ENCODE measurements at places on chromosomes 16 and 17.

DNA sequence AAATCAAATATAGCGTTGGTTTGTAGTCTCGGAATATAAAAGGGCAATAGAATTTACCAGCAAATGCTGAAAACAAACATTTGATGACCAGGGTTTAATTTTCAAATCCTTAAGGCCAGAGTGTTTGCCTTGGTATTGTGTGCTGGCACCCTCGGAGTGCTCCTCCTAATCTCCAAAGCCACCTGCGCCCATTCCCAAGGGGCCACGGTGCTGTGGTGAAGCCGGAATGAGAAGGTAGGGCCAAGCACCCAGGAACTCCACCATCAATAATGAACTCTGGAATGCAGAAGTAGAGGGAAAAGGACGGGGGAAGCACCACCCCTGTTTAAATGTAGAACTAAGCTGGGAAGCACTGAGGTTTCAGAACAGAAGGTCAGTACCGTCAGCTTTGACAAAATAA, 51.9 kb downstream of the COG7 start:
- DNase-seq: no peak

DNA sequence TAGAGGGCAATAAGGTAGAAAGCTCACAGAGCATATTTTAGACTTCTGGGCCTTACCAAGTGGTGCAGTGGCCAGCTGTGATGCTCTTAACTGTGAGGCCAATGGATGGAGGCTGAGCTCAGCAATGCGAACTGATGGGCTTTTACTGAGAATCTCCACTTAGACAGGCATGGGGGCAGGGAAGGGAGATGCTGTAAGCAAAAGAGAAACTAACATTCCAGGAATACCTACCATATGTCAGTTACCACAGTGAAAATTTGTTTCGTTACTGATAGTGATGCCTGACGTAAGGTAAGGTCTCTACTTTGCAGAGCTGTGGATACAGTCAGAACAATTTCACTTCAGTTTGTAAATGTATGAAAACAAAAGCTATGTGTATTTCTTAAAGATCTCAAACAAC, 250.6 kb upstream of the ZFHX3 start:
- no peak for DNase-seq

GRCh38 chr17:63196772-63197335, 230.8 kb downstream of the TANC2 start:
- no peak for DNase-seq

DNA sequence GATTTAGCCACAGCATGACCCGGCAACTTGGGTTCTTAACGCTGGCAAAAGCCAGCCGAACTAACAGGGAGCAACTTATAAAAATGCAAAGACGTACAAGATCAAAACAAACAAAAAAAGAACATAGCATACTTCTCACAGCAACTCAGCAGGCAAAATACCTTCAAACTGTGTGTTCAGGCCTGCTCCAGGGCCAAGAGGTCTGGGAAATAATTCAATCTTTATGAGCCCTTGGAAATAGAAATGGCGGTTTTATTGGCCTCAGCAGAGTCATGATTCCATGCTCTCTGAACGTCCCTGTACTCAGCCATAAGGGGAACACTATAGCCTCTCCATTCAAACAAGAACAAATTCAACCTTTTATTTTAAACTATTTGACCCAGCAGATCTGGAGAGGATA, 101.3 kb upstream of the C17orf78 start:
- DNase-seq: no peak

DNA sequence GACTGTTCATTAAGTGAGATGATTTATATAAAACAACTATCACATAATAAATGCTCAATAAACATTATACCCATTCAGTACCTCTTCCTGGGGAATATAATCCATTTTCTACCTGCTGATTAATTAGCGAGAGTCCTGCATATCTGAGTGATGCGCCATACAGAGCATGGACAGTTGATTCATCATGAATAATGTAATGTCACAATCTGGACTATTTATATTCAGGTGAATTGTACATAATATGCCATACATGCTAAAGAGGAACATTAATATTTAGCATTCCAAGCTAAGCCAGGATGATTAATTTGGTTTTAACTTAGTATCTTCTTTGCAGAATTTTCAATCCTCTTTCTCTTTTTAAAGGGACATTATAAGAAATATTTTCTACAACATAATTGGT, 362.0 kb upstream of the XYLT1 start:
- no peak for DNase-seq

GRCh38 chr17:1648173-1648962, 1.3 kb downstream of the RILP start:
- DNase-seq: peak; percentile 51

DNA sequence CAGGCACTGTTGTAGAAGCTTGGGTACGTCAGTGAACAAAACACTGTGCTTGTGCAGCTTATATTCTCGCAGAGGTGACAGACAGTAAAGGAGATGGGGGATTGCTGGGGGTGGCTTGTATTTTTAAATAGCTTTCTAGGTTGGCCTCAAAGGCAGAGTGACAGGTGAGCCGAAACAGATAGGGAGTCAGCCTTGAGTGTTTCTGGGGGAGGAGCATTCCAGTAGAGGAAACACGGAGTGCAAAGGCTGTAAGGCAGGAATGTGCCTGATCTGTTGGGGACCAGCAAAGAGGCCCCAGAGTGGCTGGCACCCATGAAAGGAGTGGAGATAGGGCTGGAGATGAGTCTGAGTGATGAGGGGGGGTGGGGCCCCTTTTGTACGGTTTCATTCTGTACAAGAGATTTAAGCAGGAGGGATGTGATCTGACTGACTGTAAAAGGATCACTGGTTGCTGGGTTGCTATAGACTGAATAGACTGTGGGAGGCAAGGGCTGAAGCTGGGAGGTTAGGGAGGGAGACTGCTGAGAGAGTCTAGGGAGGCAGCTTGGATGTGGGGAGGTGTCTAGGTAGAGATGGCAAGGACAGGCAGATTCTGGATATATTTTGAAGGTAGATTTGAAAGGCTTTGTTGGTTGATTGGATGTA, 15.2 kb downstream of the NUP93 start:
- DNase-seq: no peak

DNA sequence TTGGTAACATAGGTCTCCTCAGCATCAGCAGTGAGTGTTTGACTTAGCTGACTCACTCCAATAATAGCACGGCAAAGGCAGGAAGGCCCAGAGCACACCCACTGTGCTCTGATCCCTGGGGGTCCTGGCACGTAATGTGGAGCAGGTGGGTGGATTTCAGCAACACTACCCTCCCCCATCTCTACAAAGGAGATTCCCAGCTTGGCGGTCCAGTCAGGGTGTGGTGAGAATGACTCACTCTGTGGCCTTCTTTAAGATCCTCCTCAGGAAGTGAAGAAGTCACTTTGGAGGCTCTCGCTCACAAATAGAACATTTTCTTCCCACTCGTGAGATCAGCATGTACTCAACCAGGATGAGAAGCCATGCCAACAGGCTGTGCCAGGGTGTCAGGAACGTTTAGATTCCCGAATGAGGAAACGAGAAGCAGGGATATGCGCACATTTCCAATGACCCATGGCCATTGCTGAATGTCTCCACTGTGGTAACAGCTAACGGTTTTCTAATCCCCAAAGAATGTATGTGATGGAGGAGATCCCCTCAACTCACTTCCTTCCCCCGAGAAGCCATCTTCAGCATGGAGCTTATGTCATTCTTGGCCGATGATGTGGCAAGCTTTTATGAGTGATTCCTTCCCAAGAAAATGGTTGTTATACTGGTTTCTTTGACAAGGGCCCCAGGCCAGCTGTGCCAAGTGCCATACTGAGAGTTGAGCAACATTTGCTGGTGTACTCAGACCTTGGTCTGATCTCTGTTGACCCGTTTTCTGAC, 365.2 kb downstream of the C16orf95 start:
- no peak for DNase-seq

GRCh38 chr17:42878123-42878880, 22.3 kb upstream of the G6PC1 start:
- no peak for DNase-seq

GRCh38 chr17:73482251-73482716, 162.0 kb downstream of the SDK2 start:
- no peak for DNase-seq

- no peak for DNase-seq
These were observed 52.4 kb downstream of the WWP2 start for GRCh38 chr16:69814561-69814960.

DNA sequence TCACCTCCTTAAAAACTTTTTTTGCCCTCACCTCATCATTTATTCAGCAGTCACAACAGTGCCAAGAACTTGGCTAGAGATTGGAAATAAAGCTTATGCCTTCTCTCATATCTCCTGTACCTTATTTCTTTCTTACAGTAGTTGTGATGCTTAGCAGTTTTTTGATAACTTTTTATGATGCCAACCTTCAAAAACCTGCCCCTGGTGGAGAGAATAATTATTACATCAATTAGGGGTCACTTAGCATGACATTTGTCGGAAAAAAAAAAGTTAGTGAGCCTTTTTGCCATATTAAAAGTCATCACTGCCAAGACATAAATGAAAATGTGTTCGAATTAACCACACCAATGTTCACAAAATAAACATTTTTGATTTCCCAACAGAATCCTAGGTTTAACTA, 296.6 kb downstream of the WWOX start:
- no peak for DNase-seq

GRCh38 chr17:58504826-58505351, 9.5 kb downstream of the MTMR4 start:
- no peak for DNase-seq

DNA sequence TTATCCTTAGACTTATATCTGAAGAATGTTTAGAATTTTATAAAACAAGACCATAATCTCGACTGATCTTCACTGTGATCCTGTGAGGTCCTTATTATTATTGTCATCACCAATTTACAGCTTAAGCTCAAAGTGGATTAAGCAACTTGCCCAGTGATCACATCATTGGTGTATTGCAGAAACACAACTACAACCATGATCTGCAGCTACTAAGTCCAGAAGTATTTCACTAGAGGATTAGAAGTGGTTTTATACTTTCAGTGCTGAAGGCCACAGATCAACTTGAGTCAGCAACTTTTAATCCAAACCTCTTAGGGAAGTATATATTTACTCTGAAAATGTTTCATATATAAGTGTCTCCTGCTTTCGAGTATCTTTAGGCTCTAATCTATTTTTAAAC, 624.3 kb upstream of the SOX9 start:
- DNase-seq: no peak
